ENCODE measurements at places on chromosomes 13 and 19. TPM values are rescaled to one million over a fixed set of nuclear protein-coding genes. Genes with fewer than 3 reads are reported as not detected.

Gene ALG5
- 67.2 TPM for polyA plus RNA-seq

GRCh38 chr13:38564256-38565150 lies 122.4 kb upstream of the FREM2 start:
- no peak for DNase-seq

Gene MBNL2
- 59.9 TPM for polyA plus RNA-seq

Gene LDLR
- polyA plus RNA-seq = 26.3 TPM

Gene IRGC
- polyA plus RNA-seq = not detected

Gene TLE2
- 46.8 TPM for polyA plus RNA-seq

GRCh38 chr13:65783383-65783782 lies 1446.8 kb downstream of the PCDH9 start:
- DNase-seq = no peak

- no peak for DNase-seq
Measured at GRCh38 chr19:54315956-54316355, 3.0 kb upstream of the LILRA5 start.

GRCh38 chr13:98222081-98222554 lies 45.0 kb upstream of the RNF113B start:
- no peak for DNase-seq

Gene LRRC8E
- 3.2 TPM for polyA plus RNA-seq

DNA sequence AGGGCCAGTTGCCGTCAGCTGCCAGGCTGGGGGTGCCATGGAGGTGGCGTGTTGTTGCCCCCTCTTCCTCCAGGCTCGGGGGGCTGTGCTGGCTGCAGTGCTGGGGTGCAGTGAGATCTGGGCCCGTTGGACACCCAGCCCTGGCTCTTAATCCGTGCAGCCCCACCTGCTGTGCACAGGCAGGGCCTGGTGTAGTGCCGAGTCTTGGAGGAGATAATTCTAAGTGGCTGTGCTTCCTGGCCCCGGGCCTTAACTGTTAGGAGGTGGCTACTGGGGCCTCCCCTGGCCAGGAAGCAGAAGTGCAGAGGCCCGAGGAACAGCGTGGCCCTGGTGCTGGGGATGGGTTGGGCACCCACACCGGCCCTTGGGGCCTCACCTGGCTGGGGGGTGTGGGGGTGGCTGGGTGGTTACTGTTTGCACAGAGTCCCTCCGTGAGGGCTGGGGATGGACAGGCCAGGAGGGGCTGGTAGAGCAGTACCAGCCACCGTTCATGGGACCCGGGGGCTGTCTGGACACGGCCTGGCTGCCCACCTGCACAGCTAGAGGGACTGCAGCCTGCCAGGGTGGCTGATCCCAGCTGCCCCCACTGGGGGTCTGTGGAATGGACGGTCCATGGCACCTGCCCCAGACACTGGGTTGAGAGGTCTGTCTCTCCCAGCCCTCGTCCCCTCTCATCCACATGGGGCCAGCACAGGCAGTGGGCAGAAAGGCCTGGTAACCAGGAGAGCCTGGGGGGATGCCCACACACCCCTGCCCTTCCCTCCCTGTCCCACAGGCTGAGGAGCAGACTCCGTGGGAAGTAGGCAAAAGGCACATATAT lies 3.3 kb downstream of the GPX4 start:
- DNase-seq = no peak

- DNase-seq = no peak
Measured at GRCh38 chr13:33956346-33956745, 138.4 kb downstream of the RFC3 start.

Gene DLL3
- polyA plus RNA-seq = 0.78 TPM

- DNase-seq = no peak
Measured at GRCh38 chr13:27359199-27359821, 65.1 kb upstream of the GTF3A start.

Gene TEAD2
- 104 TPM for polyA plus RNA-seq

DNA sequence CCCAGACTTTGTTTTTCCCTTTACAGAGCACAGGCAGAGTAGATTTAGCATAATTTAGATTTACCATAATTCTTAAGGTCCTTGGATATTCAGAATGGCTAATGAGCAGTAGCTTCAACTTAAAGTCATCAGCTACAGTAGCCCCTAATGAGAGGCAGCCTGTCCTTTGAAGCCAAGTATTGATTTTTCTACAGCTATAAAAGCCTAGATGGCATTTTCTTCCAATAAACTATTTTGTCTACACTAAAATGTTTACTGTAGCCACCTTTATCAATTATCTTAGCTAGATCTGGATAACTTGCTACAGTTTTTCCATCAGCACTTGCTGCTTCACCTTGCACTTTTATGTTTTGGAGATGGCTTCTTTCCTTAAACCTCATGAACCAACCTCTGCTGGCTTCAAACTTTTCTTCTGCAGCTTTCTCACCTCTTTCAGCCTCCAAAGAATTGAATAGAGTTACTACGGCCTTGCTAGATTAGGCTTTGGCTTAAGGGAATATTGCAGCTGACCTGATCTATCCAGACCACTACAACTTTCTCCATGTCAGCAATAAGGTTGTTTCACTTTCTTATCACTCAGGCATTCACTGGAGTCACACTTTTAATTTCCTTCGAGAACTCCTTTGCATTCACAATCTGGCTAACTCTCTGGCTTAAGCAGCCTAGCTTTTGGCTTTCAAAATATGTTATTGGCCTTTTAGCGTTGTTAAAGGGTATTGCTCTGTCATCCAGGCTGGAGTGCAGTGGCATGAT lies 26.6 kb downstream of the BRD4 start:
- no peak for DNase-seq

Gene MADCAM1
- polyA plus RNA-seq = 2.8 TPM

- no peak for DNase-seq
Measured at GRCh38 chr13:43522788-43523187, 264.0 kb downstream of the ENOX1 start.

GRCh38 chr13:104106705-104107393 lies 1040.6 kb upstream of the SLC10A2 start:
- DNase-seq = no peak

Gene SUGP2
- 100 TPM for polyA plus RNA-seq

Gene HPN
- polyA plus RNA-seq = 68.0 TPM

Gene TMEM143
- polyA plus RNA-seq = 4.0 TPM

Gene ZNF616
- 23.2 TPM for polyA plus RNA-seq
